ENCODE measurements at places on chromosomes 2 and 18. TPM values are rescaled to one million over a fixed set of nuclear protein-coding genes. Genes with fewer than 3 reads are reported as not detected.

MAT2A gene
- total RNA-seq: 286 TPM

TANC1 gene
- 34.5 TPM for total RNA-seq

FLACC1 gene
- 0.34 TPM for total RNA-seq

POTEJ gene
- not detected for total RNA-seq

MYO5B gene
- 53.4 TPM for total RNA-seq

GCG gene
- not detected for total RNA-seq

ABCG5 gene
- not detected for total RNA-seq

CABLES1 gene
- total RNA-seq: 1.2 TPM

NEU2 gene
- not detected for total RNA-seq

FSIP2 gene
- 1.00 TPM for total RNA-seq

EIF5B gene
- total RNA-seq: 58.0 TPM

MC5R gene
- total RNA-seq: not detected

LINC00305 gene
- not detected for total RNA-seq

SPAG16 gene
- 14.4 TPM for total RNA-seq

PCARE gene
- not detected for total RNA-seq

C18orf54 gene
- 2.0 TPM for total RNA-seq

TEKT4 gene
- total RNA-seq: not detected

PROKR1 gene
- under 0.01 TPM for total RNA-seq

INHA gene
- 0.36 TPM for total RNA-seq

NMUR1 gene
- total RNA-seq: not detected

CXCR4 gene
- total RNA-seq: not detected

CCL20 gene
- 2.1 TPM for total RNA-seq

AMER3 gene
- total RNA-seq: not detected

NT5C1B gene
- total RNA-seq: not detected

NCKAP1 gene
- total RNA-seq: 413 TPM

C1QL2 gene
- total RNA-seq: not detected

CAPN13 gene
- not detected for total RNA-seq

IL1RN gene
- total RNA-seq: 53.7 TPM

CMPK2 gene
- total RNA-seq: 0.57 TPM

ATIC gene
- total RNA-seq: 80.3 TPM

OTX1 gene
- total RNA-seq: 2.7 TPM

ANKAR gene
- total RNA-seq: 2.4 TPM

RAB27B gene
- total RNA-seq: 31.8 TPM

SLC11A1 gene
- total RNA-seq: 0.34 TPM

SCN3A gene
- total RNA-seq: not detected

Measured in nasal cavity respiratory epithelium epithelial cell of viscerocranial mucosa (primary cell).